ENCODE measurements at places on chromosomes 16 and 17.

DNA sequence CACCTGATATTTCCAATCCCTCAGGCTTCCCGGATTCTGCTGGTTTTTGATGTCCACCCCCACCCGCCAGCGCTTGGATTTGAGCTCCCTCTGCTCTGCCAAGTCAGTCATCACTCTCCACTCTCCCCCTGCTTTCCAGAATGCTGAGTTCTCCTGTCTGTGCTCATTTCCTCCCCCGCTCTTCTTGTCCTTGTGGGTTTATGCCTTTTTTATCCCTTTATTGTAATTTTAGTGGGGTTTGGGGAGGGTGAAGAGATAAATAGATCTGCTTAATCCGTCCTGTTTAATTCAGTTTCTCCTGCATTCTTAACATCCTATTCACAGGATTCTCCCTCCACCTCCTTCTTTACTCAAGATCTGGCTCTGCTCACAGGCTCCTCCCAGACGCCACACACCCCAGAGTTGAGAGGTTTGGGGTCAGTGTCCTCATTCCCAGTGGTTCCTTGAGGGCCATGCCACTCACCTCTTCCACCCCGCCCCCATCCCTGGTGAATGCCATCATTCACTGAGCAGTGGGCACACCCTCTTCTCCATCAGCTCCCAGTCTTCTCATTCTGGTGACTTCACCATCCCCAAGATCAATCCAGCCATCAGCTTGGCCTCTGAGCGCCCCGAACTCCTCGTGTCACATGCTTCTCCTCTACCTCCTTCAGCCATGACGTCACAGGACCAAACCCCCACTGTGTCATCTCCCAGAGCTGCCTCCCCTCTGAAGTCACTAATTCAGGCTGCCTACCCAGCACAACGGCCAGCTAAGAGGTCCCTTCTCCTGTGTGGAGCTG is 15.1 kb upstream of the GUCY2D start:
- DNase-seq = no peak

GRCh38 chr17:47872019-47872650 is 21.2 kb upstream of the SP6 start:
- no peak for DNase-seq

DNA sequence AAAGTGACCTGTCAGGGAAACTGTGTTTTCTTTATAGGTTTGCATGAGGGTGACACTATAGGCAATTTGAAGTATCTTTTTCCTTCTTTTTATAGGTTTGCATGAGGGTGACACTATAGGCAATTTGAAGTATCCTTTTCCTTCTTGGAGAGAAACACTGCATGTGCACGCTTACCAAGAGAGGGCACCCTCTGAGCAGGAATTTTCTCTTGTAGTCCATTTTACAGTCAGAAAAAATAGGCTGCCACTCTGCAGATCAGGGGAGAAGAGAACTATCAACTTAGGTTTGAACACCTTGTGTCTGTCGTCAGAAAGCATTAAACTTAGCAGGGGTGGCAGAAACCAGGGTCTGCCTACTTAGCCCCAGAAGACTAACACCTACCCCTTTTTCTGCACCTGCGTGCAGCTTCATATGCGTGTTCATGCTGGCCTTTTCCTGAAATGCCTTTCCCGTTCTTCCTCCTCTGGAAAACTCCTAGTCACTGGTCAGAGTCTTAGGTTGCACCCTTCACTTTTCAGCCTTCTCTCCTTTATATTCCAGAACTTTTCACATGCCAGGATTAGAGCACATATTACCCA is 16.4 kb upstream of the SMIM36 start:
- DNase-seq = peak; percentile 21

GRCh38 chr17:2151358-2152033 is 96.6 kb downstream of the HIC1 start:
- DNase-seq = no peak

DNA sequence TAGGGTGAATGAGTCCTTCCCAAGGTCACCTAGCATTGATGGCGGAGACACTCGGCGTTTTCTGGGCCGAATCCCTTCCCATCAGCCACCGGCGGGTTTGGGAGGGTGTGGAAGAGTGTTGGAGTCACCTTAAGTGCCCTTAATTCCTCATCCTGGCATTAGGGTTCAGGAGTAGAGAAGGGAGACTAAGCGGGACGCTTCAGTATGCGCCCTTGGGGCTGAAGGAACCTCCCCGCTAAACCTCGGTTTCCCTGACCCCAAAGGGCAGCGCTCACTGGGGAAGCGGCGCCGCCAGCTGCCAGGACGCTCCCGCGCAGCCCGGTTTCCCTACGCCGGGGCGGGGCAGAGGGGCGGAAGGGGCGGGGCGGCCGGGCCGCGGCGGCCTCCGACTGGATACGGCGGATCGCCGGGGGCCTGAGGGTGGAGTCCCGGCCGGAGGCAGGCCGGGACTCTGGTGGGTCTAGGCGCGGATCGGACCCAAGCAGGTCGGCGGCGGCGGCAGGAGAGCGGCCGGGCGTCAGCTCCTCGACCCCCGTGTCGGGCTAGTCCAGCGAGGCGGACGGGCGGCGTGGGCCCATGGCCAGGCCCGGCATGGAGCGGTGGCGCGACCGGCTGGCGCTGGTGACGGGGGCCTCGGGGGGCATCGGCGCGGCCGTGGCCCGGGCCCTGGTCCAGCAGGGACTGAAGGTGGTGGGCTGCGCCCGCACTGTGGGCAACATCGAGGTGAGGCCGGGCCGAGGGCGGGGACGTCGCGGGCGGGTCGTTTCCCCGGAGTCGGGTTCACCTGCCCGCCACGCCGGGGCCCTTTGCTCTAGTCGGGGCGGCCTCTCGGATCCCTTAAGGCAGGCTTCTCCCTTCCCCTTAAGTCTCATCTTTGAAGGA is at the start of gene DHRS11:
TSS of gene DHRS11 (plus strand) at position 446 of the 882 bp plus-strand sequence. CDS start at position 577, 131 bp downstream.
- peak; percentile 81 for DNase-seq

All from NCI-H1417 (cell line).